Small intestine (tissue), 16 donors: ENCODE measurements at places on chromosomes 13 and 19. TPM values are rescaled to one million over a fixed set of nuclear protein-coding genes. Genes with fewer than 3 reads are reported as not detected.

GRCh38 chr19:39199025-39199424 lies 2.3 kb downstream of the NCCRP1 start:
- no peak overlapping the region for H3K27ac ChIP-seq
- no peaks in the 10 kb centered on the region for H3K36me3 ChIP-seq
- DNase-seq: no peak
- H3K4me3 ChIP-seq: no peak overlapping the region

The CACNG7 gene
- polyA plus RNA-seq: 0.79 TPM

The BAX gene
- 170 TPM for polyA plus RNA-seq

- H3K4me1 ChIP-seq: peaks cover 21% of the 10 kb centered on the region
- H3K36me3 ChIP-seq: no peaks in the 10 kb centered on the region
- H3K27ac ChIP-seq: no peak overlapping the region
- no peak overlapping the region for H3K4me3 ChIP-seq
- DNase-seq: no peak
These were observed 10.4 kb upstream of the NANOS3 start for GRCh38 chr19:13866463-13867046.

DNA sequence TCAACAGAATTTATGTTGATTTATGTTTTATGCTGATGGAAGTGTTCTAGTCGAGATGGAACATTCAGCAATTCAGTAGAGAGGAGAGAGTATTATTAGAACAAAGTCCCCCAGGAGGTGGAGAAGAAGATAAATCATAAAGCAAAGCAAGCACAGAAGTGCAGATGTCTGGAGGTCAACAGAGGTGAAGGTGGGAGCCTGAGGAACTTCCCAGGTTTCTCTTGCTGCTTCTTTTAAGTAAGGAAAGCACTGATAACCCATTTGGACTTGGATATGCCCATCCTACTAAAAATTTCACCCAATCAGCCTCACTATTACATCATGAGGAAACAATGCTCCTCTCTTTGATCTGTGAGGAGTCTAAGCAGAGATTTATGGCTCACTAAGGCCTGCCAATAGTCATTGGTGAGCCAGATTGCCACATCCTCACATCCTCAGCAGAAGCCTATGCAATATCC lies 98.8 kb downstream of the EPSTI1 start:
- DNase-seq: peak; percentile 15
- no peaks in the 10 kb centered on the region for H3K36me3 ChIP-seq
- no peak overlapping the region for H3K27ac ChIP-seq

GRCh38 chr13:91767651-91768050 lies 369.2 kb downstream of the GPC5 start:
- H3K4me1 ChIP-seq: no peaks in the 10 kb centered on the region
- no peak overlapping the region for H3K4me3 ChIP-seq
- H3K27me3 ChIP-seq: no peaks in the 10 kb centered on the region
- no peak overlapping the region for H3K27ac ChIP-seq
- H3K36me3 ChIP-seq: no peaks in the 10 kb centered on the region
- peak; percentile 59 for DNase-seq

DNA sequence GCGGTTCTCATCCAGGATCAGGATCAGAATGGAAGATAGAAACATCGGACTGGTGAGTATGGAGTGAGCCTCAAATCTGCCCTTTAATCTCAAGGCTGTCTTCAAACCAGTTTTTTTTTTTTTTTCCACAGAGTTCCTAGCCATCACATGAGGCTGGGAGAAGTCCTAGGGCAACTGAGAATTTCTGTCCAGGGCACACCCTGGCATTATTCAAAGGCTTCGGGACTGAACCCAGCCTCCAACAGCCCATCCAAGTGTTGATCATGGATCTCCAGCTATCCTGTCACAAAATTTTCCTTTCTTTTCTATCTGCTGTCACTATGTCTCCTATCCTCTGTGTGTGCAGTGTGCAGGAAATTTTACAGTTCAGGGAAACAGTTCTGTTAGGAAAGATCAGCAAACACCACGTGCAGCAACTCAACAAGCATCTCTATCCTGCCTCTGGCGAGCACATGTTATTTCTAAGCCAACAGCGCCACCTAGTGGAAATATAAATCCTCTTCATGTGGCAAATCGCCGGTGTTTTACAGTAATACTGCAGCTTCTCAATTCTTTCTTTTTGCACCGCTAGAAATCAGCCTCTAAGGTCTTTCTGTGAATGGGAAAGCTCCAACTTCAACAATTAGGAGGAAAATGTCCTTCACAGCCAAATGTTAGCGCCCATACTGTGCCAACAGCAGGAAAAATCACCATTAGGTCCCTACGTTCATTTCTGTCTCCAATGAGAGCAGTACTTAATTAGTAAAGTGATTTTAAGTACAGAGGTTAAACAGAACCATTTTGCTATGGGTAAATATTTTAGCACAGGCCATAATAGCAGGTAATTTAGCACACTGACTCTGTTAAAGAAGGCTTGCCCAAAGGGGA lies 21.4 kb upstream of the ZNF181 start:
- H3K36me3 ChIP-seq: no peaks in the 10 kb centered on the region
- H3K27me3 ChIP-seq: no peaks in the 10 kb centered on the region
- no peak overlapping the region for H3K4me3 ChIP-seq
- no peaks in the 10 kb centered on the region for H3K4me1 ChIP-seq

The APC2 gene
- 2.1 TPM for polyA plus RNA-seq

DNA sequence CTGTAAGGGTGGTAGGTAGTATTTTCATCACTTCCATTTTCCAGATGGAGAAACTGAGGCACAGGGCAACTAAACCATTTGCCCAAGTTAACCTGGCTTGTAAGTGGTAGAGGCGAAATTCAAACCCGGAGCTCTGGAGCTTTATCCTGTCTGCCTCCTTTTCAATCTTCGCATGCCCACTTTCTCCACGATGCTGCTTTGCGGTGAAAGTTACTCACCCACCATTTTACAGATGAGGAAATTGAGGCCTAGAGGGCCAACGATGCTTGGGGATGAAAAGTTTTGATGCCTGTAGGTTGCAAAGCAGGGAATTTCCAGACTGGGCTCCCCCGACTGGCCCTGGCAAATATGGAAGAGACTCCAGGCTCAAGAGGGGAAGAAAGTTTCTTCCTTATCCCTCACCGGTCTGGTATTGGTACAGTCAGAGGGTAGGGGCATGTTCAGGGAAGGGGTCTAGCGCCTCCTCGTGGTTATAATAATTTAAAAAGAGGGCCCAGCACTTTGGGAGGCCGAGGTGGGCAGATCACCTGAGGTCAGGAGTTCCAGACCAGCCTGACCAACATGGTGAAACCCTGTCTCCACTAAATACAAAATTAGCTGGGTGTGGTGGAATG lies 1.9 kb upstream of the SH2D3A start:
- H3K27ac ChIP-seq: no peak overlapping the region
- DNase-seq: peak; percentile 57
- H3K4me1 ChIP-seq: peaks cover 10% of the 10 kb centered on the region

The ZNF547 gene
- 4.5 TPM for polyA plus RNA-seq

DNA sequence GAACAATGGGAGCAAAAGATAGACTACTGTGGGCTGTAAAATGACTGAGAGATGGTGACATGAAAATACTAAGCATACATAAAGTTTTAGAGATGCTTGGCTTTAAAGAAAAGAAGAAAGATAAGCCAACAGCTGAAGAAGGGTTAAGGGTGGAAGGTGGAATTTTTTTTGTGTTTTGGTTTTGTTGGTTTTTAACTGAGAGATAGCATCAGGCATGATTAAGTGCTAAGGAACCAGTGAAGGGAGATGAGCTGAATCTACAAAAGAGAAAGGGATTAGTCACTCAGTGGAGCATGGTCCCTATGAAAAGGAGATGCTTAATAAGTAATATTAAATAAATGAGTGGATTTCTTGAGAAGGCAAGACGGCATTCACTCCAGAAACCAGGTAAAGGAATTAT lies 12.5 kb upstream of the TBC1D4 start:
- H3K36me3 ChIP-seq: no peaks in the 10 kb centered on the region
- no peaks in the 10 kb centered on the region for H3K4me1 ChIP-seq
- no peak overlapping the region for H3K27ac ChIP-seq
- no peak for DNase-seq
- H3K4me3 ChIP-seq: no peak overlapping the region

The LRRC4B gene
- polyA plus RNA-seq: 3.2 TPM

The FFAR2 gene
- 0.95 TPM for polyA plus RNA-seq

DNA sequence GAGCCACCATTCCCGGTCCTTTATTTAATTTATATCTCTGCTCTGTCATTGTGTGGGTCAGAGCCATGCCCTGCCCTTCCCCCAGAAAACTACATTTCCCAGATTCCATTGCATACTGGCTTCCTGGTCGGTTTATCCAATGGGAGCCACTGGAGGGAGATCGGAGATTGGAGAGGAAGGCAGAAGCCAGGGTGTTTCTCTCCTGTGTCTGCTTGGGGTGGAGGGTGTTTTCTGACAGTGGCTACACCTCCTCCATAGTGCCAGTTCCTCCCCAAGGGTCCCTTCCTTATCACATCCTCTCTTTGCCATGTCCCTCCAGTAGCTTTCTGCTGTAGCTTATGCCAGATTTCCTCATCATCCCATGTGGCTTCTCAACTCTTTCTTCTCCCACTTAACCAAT lies 19.0 kb downstream of the OLFM2 start:
- no peak overlapping the region for H3K27ac ChIP-seq
- H3K36me3 ChIP-seq: no peaks in the 10 kb centered on the region
- no peaks in the 10 kb centered on the region for H3K27me3 ChIP-seq
- peak; percentile 33 for DNase-seq
- H3K4me3 ChIP-seq: no peak overlapping the region
- no peaks in the 10 kb centered on the region for H3K4me1 ChIP-seq

GRCh38 chr13:34161931-34162543 lies 344.1 kb downstream of the RFC3 start:
- peak; percentile 23 for DNase-seq
- H3K4me1 ChIP-seq: no peaks in the 10 kb centered on the region
- H3K27ac ChIP-seq: no peak overlapping the region
- no peak overlapping the region for H3K4me3 ChIP-seq
- H3K27me3 ChIP-seq: no peaks in the 10 kb centered on the region

The TNFRSF19 gene
- not detected for polyA plus RNA-seq

GRCh38 chr13:28603043-28603664 lies 55.8 kb upstream of the POMP start:
- H3K4me1 ChIP-seq: no peaks in the 10 kb centered on the region
- no peak for DNase-seq
- no peaks in the 10 kb centered on the region for H3K36me3 ChIP-seq
- no peak overlapping the region for H3K27ac ChIP-seq

DNA sequence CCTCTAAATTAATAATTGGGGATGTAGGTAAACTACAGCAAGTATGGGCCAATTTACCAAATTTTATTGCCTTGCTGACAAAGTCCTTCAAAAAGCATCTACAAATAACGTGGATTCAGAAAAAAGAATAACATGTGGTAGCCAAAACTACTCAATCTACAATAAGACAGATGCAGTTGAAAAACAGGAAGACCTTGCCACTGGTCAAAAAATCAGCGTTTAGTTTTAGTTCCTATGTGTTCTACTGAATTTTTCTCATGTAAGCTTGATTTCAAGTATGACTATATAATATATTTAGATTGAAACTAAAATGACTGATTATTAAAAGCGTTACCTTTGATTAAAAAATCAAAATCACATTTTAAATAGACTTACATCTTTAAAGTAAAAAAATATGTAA lies 1317.6 kb downstream of the PCDH9 start:
- no peak overlapping the region for H3K4me3 ChIP-seq
- H3K27ac ChIP-seq: no peak overlapping the region
- no peak for DNase-seq

The CNN2 gene
- 14.5 TPM for polyA plus RNA-seq

The ZNF266 gene
- 24.6 TPM for polyA plus RNA-seq

- H3K36me3 ChIP-seq: no peaks in the 10 kb centered on the region
- no peak overlapping the region for H3K4me3 ChIP-seq
- no peaks in the 10 kb centered on the region for H3K27me3 ChIP-seq
- peaks cover 6% of the 10 kb centered on the region for H3K4me1 ChIP-seq
- H3K27ac ChIP-seq: no peak overlapping the region
- DNase-seq: peak; percentile 51
These were observed 676.7 kb upstream of the SPRY2 start for GRCh38 chr13:81017513-81018152.

DNA sequence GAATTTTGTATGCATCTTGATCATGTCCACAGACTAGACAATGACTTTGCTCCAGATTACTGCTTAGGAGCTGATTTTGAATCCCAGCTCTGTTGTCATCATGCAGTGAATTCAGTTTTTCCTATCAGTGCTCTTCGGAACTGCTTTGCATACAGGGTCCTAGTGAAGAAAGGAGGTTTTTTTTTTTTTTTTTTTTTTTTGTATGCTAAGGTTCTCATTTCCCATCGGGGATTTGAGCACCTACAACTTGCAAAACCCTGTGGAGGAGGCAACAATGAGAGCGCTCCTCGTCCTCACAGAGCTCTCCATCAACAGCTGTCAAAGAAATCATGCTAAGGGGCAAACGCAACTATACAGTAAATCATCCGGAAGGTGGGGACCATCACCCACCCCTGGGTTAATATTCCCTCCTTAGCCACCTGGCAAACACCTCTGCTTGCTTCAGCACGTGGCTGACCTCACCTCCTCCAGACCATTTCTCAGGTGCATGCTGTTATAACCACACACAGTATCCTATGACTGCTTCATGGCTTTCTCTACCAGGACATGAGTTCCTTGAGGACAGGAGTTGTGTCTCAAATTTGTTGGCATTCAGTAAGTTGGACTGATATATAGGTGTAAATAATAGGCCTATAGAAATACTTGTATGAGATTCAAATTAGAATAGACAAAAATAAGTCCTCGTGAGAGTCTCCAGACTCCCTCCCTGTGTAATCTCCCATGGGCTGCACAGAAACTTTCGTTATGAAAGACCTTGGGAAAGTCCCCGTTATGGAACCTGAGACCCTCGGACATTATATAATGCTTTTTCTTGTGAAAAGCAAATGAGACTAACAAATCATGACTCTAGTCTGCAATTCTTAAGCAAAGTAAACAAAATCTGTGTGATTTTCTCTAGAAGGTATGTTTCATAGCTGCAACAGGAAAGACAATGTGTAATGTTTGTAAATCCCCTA lies 113.8 kb downstream of the KATNAL1 start:
- H3K4me1 ChIP-seq: no peaks in the 10 kb centered on the region
- H3K27me3 ChIP-seq: no peaks in the 10 kb centered on the region
- no peak overlapping the region for H3K4me3 ChIP-seq

The OR7A5 gene
- not detected for polyA plus RNA-seq

DNA sequence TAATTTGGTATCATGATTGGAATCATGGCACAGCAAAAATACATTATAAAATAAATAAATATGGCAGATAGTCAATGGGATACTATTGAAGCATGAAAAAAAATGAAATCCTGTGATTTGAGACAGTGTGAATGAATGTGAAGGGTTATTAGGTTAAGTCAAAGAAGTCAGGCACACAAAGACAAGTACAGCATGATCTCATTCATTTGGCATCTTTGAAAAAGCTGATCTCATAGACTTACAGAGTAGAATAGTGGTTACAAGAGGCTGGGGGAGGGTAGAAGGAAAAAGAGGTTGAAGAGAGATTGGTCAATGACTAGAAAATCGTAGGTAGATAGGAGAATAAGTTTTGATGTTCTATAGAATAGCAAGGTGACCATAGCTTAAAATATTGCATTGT lies 295.1 kb upstream of the SLITRK5 start:
- no peaks in the 10 kb centered on the region for H3K4me1 ChIP-seq
- no peak for DNase-seq
- no peak overlapping the region for H3K4me3 ChIP-seq
- H3K27ac ChIP-seq: no peak overlapping the region

The LGALS4 gene
- polyA plus RNA-seq: 3,807 TPM

The SOX1 gene
- polyA plus RNA-seq: 0.03 TPM

The ITGBL1 gene
- not detected for polyA plus RNA-seq
